Cortex of kidney (tissue), 1 donor: ENCODE measurements at places on chromosomes 16 and 17.

DNA sequence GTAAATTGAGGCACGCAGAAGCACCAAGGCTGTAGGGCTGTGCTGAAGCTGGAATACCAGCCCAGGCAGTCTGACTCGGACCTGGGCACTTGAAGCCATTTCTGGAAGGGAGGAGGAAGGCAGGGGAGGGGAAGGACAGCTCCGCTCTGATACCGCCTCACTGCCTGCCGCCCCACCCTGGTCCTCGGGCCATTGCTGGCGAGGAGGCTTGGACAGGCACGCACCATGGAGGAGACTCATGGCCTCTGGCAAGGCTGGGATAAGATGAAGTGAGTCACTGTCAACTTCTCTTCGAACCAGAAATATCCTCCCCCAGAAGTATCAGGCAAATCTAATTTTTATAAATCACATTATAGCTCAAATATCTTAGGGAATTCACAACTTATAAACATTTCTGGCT is 81.3 kb downstream of the SDK2 start:
- DNase-seq, result no peak

GRCh38 chr17:62112229-62112628 is 47.2 kb upstream of the MED13 start:
- no peak for DNase-seq

GRCh38 chr17:2749784-2750181 is 331 bp upstream of the CCDC92B start:
- DNase-seq, result no peak

GRCh38 chr17:77429969-77430752 is 289.4 kb downstream of the SEC14L1 start:
- no peak for DNase-seq

- DNase-seq, result no peak
Observed at GRCh38 chr17:56026915-56027314, 126.4 kb upstream of the ANKFN1 start.

DNA sequence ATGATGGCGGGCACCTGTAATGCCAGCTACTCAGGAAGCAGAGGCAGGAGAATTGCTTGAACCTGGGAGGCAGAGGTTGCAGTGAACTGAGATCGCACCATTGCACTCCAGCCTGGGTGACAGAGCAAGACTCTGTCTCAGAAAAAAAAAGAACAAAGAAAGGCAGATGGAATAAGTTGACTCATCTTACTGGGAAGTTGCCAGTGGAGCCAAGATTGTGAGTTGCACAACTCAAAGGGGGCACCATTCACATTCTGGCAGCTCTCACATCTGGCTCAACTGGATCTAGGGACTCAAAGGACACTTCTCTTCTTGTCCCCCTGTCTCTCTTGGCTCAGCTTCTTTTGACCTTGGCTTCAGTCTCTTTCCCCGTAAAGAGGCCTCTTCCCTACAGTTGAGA is 53.7 kb upstream of the ETV4 start:
- DNase-seq, result no peak

DNA sequence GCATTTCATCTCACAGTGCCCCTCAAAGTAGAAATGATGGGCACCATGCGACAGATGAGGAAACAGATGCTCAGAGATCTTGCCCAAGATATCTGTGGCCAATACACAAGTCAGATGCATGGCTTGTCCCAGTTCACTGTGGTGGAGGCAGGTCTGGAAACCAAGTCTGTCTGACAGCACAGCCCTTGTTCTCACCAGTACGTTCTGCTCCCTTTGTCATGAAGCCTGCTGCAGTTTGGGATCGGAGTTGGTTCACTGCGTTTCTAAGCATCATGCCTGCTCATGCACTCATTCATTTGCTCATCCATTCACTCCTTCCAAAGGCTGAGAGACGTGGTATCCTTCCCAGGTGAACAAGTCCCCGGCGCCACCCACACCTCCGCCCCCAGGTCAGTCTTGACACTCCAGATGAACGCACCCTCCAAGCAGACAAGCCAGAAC is 27.2 kb upstream of the MEAK7 start:
- no peak for DNase-seq

GRCh38 chr17:66775881-66776400 is 59.0 kb upstream of the CACNG5 start:
- DNase-seq, result no peak

- DNase-seq, result no peak
Observed at GRCh38 chr17:42163113-42163512, 8.3 kb upstream of the RAB5C start.

DNA sequence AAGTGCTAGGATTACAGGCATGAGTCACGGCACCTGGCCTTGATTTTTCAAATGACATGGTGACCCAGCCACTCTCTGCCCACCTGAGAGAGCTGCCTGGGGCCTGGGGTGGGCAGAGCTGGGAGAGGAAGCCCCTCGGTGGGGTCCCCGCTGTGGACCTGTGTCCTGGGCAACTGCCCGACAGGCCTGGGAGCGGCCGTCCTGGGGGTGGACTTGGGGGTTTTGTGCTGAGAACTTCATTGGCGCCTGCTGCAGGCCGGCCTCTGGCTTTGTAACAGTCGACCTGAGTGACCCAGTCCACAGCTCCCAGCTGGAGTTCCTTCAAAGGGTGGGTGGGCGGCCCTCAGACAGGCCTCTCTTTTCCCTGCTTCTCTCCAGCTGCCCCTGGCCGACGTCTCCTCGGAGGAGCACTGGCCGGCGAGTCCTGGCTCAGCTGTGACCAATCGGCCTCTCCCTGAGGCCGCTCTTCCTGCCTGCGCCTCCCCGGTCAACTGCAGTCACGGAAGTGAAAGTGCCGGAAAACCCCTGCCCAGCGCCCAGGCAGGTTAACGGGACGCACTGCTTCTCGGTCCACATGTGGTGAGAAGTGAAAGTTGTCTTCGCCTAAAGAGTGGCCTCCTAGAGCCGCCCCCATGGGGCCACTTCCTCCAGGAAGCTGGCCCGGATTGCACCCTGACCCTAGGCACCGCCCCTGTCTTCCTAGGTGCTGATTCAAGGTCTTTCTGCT is 5.5 kb downstream of the CBFA2T3 start:
- no peak for DNase-seq

GRCh38 chr17:3167574-3167973 is 29.7 kb upstream of the OR1A2 start:
- no peak for DNase-seq

- DNase-seq, result no peak
Observed at GRCh38 chr16:67718668-67719047, 458 bp downstream of the GFOD2 start.

GRCh38 chr16:22188267-22188594 is 17.8 kb upstream of the EEF2K start:
- no peak for DNase-seq
